ENCODE measurements at places on chromosomes 7 and 10.

- no peak for DNase-seq
These were observed 148.7 kb upstream of the MKI67 start for GRCh38 chr10:128274938-128275337.

DNA sequence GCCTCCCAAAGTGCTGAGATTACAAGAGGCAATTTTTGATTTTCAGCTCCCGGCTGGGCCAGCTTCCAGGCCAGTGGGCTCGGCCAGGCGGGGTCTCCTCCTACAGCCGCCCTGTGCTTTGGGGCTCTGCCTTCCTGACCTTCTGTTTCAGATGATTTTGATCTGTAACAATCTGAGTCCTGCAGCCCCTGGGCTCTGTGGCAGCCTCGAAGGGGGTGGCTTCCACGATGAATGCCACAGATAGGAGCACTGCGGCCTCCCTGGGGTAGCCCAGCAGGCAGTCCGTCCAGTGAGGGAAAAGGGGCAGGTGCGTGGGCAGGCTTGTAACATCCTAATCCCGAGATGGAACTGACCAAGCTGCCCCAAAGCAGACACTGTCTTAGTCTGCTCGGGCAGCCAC is 177.5 kb downstream of the DNAJB6 start:
- no peak for DNase-seq

GRCh38 chr10:62733654-62734293 is 70.7 kb upstream of the ADO start:
- no peak for DNase-seq

- DNase-seq = no peak
These were observed 69.7 kb upstream of the EXOC4 start for GRCh38 chr7:133183042-133183794.

DNA sequence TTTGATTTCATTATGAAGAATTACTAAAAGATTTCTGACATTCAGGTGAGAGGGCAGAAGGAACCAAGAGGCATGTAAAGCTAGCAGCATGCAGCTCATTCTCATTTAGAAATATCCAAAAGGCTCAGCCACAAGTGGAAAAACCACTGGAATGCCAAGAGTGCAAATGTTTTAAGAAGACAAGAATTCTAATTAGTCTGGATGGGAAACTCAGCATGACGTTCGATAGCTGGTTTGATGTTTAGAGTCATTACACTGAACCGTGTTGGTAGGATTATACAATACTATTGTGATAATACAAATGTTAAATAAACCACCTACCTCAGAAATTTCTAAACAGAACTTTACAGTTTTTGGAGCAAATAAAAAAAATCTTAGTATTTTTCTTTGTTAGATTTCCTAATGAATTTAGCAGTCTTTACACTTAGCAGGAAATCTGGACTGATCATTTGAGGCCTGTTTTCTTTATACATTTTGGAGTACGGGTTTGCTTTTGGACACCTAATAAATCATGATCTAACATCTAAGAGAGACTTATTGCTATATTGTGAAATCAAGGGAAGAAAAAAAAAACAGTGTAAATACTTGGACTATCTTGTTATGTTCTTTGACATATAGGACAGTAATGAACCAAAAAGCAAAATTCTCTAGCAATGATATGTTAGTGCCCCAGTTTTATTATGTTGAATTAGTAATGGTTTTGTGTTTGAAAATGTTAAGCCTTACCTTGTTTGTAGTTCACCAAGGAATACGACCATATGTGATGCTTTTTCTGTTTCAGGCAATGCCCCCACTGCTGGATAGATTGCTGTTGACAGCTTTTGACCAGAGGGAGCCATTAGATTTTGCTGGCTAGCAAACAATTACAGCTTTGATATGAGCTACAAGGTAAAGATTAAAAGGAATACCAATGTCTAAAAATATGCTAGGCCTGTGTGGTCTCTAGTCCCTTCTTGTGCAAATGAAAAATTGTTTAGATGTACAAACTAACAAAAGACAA is 354.1 kb upstream of the SEMA3A start:
- DNase-seq = no peak

DNA sequence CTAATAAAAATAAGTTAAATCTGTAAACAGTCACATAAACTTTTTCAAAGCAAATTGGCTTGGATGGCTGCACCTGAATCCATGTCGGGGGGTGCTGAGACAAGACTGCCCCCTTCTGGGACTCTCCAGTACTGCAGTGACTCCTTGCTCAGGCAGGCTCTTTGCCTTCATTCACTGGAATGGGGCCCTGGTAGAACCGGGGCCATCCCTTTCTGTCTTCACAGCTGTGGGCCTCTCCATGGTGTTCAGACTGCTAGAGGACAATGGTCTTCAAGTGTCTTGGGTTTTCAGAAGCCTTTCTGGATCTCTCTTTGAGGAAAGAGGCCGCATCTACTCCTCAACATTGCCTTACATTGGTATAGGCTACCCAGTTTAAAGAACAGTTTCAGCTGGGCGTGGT is 16.1 kb upstream of the IMPDH1 start:
- peak; percentile 39 for DNase-seq

DNA sequence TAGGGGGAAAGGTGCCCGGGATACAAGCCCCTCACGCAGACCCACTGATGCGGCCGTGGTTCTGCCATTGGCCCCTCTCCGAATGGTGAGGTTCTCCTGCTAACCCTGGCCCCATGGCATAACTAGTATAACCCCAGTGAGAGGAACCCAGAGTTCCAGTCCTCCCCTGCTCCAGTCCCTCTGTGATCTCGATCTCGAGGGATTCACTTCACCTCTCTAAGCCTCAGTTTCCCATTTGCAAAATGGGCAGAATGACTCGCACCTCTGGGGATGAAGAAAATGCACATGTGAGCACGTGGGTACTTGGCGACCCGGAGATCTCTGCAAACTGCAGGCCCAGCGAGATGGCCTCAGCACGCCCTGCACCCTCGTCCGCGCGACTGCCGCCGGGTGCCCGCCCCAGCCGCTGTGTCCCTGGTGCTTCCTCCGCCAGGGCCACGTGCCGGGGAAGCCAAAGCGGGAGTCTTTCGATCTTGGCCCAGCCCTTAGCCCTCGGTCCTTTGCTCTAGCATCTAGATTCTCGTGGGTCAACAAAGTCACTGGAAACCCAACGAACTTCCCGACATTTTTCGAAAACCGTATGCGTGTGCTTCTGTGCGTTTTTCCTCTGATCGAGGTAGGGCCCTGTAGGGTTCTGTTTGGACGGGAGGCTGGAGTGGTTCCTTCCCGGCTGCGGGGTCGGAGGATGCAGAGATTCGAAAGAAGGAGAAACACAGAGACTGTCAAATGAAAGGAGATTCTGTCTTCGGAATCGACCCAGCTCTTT is 169.8 kb downstream of the UBE2H start:
- no peak for DNase-seq

DNA sequence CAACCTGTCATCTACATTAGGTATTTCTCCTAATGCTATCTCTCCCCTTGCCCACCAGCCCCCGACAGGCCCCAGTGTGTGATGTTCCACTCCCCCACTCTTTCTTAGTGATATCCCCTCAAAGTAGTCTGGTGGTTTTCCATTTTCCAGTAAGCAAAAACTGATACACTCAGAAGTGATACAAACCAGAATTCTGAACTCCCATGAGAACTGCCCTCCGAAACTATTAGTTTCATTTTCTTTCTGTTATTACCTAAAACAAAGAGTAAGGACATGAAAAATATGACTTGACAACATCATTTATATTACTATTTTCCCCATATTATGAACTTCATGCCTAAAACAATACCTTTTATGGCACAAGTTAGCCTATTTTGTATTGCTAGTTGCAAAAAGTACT is 175.0 kb downstream of the OTUD1 start:
- no peak for DNase-seq

DNA sequence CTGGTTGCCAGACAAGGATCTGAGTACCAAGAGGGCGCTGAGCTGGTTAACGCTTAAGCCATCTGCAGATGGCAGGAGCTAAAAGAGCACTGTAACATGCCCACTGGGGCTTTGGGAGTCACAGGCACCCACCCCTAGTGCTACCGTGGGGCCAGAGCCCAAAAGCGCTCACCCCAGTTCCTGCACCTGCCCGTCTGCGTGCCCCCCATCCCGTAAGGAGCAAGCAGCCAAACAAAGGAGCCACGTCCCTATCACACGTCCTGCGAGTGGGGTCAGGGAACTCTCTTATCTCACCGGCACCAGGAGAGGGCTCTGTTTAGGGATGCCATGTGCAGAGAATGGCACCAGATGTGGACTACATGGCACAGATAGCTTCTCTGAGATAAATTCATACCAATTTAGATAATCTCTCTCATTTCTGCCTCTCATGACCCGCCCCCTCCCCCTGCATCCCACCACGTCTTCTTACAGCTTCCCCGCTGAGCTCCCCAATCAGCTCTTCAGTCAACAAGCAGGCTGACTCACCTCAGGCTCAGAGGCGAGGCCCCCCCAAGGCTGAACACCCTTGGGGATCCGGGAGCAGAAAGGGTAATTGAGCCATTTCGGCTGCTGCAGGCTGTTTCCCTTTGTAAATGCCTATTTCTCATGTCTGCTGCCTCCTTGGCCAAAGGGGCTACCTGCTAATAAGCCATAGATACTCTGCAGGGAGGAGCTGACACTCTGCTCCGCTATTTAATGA is 235.7 kb downstream of the GRID1 start:
- no peak for DNase-seq

DNA sequence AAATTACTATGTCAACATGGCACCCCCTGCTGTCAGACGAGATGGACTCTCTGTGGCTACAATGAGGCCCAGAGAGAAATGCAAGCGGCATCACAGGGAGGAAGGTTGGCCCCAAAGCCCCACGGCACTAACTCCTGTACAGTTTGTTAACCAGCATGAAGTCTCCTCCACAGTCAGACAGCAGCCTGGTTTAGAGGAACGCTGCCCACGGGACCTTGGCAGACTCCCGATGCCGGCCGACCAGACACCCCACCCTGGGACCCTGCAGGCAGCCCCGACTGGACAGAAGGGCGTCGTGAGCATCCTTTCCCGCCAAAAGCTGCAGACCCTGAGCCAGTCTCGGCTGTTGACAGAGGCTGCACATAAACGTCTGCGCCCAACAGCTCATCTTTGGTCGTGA is 158.8 kb downstream of the DIP2C start:
- no peak for DNase-seq

GRCh38 chr10:104640339-104641186 is 527 bp upstream of the SORCS3 start:
- no peak for DNase-seq

DNA sequence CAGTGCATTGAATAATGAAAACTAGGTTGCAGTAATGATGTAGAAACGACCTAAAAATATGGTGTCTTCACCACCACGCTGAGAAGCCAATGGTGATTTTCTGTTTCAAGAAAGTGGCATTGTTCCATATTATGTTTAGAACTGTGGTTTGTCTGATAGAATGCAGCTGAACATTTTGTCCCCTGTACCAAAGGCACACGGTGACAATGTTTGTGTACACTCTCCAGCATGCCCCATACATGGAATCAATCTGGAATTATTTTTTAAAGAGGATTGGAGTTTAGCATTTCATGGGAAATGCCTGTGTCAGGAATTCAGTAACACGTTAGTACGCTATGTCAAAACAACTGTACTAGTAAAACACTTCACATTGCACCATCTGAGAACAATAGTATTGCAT is 237.4 kb upstream of the AUTS2 start:
- no peak for DNase-seq

GRCh38 chr7:44695756-44696155 is 52.9 kb upstream of the ZMIZ2 start:
- no peak for DNase-seq

GRCh38 chr7:155222573-155222972 is 75.1 kb upstream of the INSIG1 start:
- no peak for DNase-seq

GRCh38 chr7:44889086-44889781 is 3.9 kb upstream of the PURB start:
- DNase-seq = no peak

DNA sequence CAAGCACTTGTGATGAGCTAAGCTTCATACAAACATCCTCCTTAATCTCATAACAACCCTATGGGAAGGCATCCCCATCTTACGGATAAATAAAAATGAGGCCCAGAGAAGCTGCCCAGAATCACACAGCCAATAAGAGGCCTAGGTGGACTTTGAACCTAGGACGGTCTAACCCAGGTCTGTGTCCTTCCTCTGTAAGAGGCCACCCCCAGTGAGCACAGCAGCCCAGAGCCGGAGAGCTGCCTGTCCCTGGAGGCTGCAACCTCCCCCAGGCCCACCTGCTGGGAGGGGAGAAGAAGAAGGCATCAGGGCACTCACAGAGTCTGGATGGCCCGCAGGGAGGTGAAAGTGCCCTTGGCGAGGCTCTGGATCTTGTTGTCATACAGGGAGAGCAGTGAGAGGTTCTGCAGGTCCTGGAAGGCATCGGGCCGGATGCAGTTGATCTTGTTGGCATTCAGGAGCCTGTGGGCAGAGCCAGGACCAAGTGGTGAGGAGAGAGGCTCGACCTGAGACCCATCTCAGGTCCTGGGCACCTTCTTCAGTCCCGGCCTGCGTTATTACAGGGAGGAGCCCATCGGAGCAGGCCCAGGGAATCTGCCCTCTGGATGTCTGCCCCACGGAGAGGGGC is 129.6 kb downstream of the SLIT1 start:
- DNase-seq = no peak

DNA sequence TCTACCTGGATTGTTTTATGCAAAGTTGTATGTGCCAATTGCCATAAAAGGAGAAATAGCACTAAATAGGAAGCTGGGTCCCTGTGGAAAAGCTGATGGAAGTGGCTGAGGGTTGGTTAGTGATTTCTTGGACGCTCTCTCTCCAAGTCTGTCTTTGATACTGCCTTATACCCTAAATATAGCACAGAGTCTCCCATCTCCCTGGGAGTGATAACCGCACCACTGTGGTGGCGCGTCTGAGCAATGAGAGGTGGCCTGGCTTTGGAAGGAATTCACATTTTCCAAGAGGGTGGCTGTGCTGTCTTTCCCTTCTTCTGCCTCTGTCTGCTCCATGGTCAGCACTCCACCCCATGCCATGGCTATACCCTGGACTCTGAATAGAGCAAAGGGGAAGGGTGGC is 31.2 kb downstream of the STMP1 start:
- no peak for DNase-seq

DNA sequence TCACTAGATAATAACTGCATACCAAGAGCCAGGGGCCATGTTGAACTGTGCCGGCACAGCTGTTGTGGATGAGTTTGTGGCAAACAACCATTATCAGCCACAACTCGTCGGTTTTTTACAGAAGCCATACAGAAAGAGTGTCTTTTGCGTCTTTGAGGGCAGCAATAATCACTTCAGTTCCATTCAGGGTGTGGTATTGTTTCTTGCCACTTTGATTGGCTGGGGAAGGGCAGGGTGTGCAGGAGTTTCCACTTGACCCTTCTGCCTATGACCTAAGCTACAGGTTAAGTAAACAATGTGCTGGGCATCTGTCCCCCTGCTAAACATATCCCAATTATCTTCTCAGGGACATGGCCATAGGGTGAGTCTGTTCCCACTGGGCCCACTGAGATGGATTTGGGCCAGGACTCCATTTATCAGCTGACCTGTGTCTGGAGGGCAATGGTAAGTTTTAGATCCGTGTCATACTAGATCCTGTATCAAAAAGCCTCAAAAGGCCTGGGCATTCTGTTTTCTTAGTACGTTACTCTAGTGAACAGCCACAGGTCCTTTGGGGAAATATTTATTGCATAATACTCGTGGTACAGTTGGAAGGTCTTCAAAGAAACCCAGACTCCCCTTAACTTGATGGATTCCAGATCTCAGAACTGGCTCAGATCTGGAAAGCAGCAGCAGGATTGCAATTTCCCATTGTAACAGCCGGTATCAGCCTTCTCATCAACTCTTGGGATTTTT is 15.9 kb downstream of the ZNF3 start:
- no peak for DNase-seq

Data from T-helper 22 cell (primary cell).